NK-92 treated with Interleukin-12 subunit alpha and Interleukin-12 subunit beta, amount 100 ng/mL, for 24 hours (cell line): ENCODE measurements at places on chromosomes 6 and 20.

GRCh38 chr20:63246490-63247288 lies 7.6 kb downstream of the NKAIN4 start:
- DNase-seq, result no peak

GRCh38 chr20:48012401-48012974 lies 227.2 kb upstream of the SULF2 start:
- DNase-seq, result no peak

DNA sequence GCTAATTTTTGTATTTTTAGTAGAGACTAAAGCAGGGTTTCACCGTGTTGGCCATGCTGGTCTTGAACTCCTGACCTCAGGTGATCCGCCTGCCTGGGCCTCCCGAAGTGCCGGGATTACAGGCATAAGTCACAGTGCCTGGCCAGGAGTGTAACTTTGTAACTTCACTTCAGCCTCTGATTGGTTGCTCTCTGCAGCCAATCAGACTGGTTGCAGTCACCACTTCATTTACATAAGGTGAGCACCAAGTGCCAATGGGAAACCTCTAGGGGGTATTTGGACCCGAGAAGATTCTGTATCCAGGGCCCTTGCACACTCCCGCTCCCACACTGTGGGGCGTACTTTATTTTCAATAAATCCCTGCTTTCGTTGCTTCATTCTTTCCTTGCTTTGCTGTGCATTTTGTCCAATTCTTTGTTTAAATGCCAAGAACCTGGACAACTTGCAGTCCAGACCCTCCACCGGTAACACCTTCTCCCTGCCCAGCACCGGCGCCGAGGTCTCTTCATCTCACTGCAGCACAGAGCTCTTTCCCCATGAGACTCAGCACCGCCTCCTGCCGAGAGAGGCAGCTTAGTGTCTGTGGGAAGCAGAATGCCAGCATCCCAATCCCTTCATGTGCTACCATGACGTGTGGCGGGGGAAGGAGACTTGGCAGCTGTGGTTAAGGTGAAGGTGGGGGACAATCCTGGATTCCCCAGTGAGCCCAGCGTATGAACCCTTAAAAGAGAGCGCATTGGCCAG lies 14.0 kb upstream of the MRGBP start:
- no peak for DNase-seq

DNA sequence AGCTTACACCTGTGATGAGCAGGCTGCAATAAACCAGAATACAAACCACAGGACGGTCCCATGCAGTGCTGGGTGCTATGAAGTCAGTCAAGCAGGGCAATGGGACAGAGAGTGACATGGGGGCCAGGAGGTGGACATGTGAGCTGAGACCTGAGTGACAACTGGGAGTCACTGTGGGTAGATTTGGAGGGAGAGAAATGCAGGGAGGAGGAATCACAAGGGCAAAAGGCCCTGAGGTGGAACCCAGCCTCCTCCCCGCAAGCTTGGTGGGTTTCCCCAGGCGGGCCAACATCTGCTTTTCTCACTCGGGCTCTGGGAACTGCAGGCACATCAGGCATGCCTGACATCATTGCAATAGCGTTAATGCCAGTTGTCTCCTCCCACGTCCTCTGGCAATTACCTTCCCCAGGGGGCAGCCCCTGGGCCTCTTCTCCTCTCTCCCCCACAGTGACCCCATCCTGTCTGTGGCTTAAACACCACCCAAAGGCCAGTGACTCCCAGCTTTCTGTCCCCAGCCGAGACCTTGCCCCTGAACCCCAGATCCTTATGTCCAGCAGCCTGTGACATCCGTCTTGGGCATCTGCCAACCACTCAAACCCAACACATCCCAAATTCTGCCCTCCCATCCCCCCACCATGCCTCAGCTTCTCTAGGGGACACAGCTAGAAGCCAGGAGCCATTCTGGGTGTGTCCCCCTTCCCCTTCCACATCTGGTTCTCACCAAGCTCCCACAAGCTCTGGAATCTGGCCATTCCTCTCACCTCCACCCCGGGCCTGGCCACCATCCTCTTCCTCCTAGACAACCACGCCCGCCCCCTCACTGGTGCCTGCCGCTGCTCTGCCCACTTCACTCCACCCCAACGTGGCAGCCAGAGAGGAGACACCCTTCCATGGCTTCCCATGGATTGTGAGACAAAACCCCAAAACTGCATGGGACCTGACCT lies 28.2 kb downstream of the PDRG1 start:
- DNase-seq, result no peak

GRCh38 chr6:45654673-45655072 lies 276.9 kb upstream of the SUPT3H start:
- no peak for DNase-seq

DNA sequence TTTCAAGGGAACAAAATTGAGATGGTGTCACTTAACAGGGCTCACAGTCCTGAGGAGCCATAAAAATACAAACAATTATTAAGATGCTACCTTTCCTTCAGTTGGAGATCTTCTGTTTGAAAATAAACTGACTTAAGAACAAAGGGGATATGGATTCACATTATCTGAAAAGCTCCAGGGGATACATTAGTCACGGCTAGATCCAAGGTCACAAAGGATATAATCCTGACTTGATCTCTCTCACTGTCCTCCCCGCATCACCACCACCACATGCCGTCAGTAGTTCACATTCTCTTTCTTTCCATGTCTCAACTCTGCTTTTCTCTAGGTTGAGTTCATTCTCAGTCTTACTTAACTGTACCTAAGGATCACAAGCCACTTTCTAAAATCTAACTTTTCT lies 530.4 kb upstream of the MARCKS start:
- DNase-seq, result no peak

GRCh38 chr20:2658414-2659354 lies 5.3 kb downstream of the IDH3B start:
- DNase-seq, result no peak

GRCh38 chr20:10864076-10864672 lies 190.4 kb upstream of the JAG1 start:
- no peak for DNase-seq

DNA sequence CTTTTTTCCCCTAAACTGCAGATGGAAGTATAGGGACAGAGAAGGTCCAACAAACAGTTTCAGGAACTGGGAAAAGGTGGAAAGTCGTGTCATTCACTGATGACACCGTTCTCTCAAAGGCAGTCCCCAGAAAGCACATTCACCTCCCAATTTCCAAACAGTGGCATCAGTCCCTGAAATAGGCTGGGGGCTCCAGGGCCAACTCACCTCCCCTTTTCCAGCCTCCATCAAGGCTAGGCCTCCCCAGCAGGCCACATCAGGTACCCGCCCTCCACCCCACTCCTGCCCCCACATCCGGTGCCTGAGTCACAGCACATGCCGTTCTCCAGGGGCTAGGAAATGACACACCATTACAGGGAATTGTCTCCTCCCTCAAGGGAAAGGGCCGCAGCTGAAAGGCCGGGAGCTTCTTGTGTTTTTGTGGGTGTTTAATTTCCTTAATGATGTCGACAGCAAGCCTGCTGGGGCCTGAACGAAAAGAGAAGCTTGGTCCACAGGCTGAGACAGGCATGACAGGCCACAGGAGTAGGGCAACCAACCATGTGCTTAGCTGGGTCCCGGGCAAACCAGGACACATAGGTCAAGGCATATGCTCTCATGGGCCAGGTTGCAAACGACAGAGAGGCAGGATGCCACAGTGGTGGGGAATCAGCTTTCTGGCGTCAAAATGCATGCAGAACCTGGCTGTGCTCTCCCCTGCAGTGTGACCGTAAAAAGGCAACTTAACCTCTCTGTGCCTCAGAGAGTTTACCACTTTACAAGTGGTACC lies 39.2 kb downstream of the ZMYND8 start:
- DNase-seq, result no peak

GRCh38 chr6:170034294-170034693 lies 256.6 kb downstream of the DLL1 start:
- DNase-seq, result no peak

GRCh38 chr6:117677553-117678141 lies 2.4 kb downstream of the NUS1 start:
- DNase-seq, result no peak

DNA sequence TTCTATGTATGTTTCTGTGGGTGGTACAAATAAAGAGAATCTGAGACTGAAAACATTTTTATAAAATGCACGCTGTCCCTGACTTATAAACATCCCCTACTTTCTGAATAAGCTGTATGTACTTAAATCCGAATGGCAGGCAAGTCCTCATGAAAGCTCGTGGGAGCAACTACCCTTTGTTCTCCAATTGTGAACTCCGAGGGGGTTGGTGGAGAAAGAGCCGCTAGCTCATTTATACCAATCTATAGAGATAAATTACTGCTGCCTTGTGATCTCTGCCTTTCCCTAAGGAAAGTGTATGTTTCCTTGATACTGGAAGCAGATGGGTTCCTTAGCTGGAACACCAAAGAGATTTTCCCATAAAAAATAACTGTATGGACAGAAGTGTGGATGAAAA lies 84.5 kb downstream of the GJA10 start:
- no peak for DNase-seq

DNA sequence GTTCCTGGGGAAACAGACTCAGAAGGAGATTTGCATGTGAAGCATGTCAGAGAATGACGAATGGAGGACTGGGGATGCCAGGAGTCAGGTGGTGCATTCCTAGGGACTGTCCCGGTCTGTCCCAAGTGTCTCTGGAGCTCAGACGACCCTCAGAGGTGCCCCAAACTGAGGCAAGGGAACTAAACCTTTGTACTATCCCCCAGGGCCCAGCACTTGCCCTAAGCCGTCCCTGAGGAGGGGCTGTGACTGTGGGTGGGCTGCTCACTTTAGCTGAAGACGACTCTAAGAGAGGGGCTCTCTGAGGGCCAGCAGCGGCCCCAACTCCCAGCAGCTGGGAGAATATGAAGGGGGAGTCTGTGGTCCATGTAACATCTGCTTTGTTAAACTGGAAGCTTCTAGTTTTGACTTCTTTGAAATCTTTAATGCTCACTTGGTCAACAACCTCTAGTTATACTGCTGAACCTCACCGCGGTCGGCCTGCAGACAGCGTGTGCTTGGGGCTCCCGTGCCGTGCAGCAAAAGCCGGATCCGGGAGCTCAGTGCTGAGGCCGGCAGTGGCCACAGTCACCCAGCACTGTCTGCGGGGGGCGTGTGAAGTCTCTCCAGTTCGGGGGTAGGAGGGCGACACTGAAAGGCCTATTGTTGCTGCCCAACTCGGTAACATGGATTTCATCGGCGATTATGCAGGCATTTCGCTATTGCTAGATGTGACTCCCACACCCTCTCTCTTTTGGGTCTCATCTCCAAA lies 34.2 kb downstream of the TUBB2B start:
- DNase-seq, result no peak

- no peak for DNase-seq
These were observed 54.9 kb upstream of the FRMD1 start for GRCh38 chr6:168133687-168134559.

DNA sequence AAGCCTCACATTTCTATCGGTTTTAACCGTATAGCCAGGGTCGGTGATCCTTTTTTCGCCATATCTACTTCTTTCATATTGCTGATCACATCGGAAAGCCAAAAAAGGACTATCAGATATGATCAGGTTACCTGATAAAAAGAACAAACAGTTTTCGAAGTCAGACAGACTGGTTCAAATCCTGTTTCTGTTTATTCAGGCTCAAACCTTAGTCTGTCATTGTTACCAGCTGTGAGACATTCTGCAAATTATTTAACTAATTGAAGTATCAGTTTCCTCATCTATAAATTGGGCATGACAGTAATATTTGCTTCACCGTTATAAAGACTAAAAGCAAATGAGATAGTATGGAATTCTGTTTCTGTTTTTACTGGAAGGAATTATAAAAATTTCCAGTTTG lies 111.3 kb downstream of the TSHZ2 start:
- no peak for DNase-seq

DNA sequence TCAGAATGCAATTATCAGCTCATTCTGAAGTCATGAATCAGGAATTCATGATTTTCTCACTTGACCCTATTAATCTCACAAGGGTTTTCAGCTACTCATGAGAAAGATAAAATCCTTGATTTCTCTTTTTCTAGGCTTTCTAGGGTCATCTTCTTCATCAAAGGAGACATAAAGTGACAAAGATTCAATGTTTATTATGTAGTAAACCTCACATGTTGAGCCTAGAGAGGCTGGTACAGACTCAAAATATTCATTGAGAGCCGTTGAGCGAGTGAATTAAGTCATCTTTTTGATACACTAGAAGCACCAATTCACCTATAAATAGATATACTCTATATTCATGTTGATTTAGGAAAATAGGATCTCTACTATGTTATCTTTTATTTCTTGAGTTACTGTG lies 104.8 kb upstream of the TRAF3IP2 start:
- DNase-seq, result no peak

- DNase-seq, result no peak
These were observed 47.4 kb downstream of the LGSN start for GRCh38 chr6:63272397-63272796.

- no peak for DNase-seq
These were observed 163.5 kb upstream of the CDYL start for GRCh38 chr6:4612636-4613171.

GRCh38 chr20:48120120-48120519 lies 334.8 kb upstream of the SULF2 start:
- no peak for DNase-seq

DNA sequence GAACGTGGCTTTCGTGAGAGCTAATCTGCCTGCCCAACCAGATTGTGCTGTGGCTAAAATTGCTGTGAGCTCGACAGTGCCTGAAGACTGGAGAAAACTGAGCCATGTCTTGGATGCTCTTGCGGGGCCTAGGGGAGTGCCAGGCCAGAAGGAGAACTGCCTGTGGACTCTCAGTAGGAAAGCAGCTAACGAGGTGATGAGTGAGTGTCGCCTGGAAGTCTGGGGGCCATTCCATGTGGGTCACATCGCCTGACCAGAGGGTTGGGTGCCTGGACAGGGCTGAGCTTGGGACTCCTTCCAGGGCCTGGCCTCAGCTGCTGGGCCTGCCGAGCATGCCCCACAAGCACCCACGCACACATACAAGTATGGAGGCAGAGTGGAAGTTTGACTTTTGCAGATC lies 166.5 kb downstream of the VEGFA start:
- DNase-seq, result no peak

DNA sequence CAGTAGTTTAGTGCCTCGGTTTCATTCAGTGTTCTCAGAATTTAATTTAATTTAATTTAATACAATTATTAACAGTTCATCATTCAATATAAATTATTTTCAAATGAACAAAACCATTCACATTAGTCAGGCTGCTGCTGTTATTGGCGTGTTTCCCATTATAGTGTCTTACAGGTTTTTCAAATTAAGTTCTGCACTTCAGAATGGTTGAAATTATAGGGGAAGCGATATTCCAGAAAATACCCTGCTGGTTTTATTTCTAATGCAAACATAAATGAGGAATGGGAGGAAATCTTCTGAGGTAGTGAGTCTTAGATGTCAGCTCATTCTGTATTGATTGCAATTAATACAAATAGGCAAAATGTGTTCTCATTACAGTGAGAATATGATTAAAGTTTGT lies 37.6 kb downstream of the OPN5 start:
- DNase-seq, result no peak

- no peak for DNase-seq
These were observed 108.5 kb downstream of the DHX35 start for GRCh38 chr20:39070484-39071231.

GRCh38 chr6:25341923-25342619 lies 62.9 kb downstream of the CARMIL1 start:
- DNase-seq, result no peak

GRCh38 chr6:129672881-129673631 lies 36.9 kb downstream of the ARHGAP18 start:
- no peak for DNase-seq
